ENCODE measurements at places on chromosomes 2 and 18.
A peak's percentile ranks its signal among the peaks of the same experiment; 100 is the strongest.

GRCh38 chr2:150376553-150377335 is 110.7 kb downstream of the RND3 start:
- DNase-seq, result no peak

DNA sequence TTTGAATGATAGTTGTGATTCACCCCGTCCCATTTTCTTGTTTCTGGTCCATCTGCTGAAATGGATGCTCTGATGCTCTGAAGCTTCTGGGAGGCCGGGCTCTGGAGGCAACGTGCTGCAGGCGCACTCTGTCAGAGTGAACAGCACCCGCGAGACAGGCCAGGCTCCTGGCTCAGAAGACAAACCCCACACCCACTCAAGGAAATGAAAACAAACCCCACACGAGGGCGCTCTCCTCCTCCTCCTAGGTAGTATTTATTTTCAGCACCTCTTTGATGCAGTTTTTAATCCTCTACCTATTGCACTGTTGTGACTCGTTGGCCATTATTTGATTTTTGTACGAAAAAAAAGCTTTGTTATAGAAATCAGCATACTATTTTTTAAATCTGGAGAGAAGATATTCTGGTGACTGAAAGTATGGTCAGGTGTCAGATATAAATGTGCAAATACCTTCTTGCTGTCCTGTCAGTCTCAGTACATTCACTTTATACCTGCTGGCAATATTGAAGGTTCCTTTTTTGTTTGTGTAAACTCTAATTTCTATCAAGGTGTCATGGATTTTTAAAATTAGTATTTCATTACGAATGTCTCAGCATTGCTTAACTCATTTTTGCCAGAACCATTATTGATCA is 10.3 kb upstream of the CHST10 start:
- DNase-seq, result peak; percentile 44

DNA sequence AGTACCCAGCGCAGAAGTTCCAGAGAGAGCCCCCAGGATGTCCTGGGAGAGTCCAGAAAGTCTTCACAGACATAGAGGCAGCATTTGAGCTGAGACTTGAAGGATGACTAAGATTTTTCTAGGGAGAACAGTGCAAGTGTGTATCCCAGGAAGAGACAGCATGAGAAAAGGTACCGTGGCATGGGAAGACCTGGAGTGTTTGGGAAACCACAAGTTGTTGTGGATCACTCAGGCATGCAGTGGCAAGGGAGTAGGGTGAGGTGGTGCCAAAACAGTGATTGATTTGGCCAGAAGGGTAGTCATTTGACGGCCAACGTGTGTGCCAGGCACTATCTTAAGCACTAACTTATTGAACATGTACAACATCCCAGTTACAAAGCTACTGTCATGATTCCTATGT is 24.5 kb upstream of the KCNK3 start:
- no peak for DNase-seq

DNA sequence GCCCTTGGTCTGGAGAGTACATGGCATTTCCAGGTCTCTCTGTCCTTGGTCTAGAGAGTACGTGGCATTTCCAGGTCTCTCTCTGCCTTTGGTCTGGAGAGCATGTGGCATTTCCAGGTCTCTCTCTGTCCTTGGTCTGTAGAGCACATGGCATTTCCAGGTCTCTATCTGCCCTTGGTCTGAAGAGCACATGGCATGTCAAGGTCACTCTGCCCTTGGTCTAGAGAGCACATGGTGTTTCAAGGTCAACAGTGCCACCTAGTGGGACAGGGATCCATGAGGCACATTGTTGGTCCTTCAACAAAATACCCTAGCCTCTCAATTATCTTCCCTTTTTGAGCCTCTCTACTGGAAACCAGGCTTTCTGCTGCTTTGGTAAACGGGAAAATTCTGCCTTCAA is 250.2 kb downstream of the OTX1 start:
- no peak for DNase-seq

DNA sequence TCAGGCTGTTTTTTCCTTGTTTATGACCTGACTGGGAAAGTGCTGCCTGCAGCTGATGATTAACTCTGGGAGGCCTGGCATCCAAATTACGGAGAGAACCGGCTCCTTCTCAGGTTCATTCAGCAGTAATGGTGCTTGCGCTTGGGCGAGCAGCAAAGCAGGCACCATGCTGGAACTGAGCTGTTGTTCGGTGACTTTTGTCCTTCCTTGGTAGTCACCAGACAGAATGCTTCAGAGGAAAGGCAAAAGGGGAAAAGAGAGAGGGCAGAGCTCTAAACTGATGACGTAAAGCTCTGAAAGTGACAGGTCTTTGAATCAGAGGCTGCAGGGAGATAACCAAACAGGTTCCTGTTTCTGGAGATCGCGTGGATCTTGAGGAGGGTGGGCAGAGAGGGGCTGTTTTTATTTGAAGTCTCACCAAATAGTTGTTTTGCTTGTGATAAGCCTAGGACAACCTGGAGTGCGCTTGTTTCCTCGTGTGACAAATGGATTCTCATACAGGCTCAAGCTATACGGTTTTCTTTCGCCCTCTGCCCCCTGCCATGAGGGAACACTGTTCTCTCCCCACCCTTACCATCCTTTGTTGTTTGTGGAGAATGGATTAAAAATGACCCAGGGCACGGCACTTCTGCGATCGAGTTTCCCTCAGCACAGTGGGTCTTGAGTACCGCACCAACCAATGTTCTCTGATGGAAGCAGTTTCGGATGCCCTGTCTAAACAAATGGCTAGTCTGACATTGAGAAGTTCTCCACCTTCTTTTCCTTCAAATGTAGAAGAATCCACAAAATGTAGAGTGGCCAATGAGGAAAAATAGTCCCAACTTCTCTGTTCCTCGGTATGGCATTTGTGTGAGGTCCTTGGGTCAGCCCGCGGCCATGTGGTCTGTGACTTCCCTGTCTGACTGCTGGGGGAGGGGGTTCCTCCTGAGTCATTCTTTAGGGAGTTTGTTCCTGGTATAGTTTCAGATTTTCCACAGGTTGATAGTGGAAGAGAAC is 1.3 kb downstream of the RASGRP3 start:
- DNase-seq, result no peak

DNA sequence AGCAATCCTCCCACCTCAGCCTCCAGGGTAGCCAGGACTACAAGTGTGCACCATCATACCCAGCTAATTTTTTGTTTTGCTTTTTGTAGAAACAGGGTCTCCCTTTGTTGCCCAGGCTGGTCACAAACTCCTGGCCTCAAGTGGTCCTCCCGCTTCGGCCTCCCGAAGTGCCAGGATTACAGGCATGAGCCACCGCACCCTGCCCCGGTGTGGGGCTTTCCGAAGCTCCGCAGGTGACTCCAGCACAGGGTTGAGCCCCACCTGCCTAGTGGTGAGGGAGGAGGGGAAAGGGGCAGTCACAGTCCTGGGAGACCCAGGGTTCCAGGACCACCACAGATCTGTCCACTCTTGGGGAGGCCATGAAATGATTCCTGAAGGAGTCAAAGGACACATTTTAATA is 5.2 kb downstream of the PRLH start:
- no peak for DNase-seq

GRCh38 chr2:69575926-69576325 is 67.6 kb downstream of the AAK1 start:
- no peak for DNase-seq

DNA sequence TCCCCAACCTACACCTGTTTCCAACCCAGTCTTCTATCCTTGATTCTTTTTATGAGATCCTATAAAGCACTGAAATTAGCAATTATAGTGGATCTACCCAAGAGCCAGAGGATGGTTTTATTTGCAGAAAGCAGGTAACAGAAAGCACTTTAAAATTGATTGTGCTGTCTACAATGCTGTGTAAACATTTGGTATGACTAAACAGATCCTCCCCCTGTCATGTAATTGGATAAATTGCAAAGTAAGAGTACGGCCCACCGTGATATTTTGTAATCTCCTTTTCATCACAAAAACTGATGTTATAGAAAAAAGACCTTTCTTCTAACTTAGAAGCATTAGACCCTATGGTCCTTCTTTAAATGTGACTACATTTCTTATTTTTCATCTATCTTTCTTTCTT is 11.3 kb upstream of the PPP3R1 start:
- peak; percentile 48 for DNase-seq

DNA sequence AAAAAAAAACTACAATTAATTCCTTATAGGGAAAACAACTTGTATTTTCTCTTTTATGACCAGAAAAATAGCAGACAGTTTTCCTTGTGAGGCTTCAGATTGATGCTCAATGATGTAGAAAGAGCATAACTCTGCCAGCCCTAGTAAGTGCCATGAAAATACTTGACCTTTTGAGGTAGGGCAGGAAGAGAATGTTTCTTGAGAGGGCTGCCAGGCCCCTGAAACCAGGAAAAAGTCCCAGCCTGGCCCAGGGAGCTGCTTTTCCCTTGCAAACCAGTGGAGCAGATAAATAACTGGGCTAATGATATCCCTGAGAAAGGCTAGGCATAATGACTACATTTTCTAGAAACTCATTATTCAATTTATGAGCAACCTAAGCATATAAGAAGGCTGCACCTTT is 126.8 kb downstream of the SLC8A1 start:
- DNase-seq, result no peak

- DNase-seq, result no peak
These were observed 139.5 kb upstream of the NABP1 start for GRCh38 chr2:191538334-191538903.

- no peak for DNase-seq
These were observed 376.4 kb downstream of the ZEB2 start for GRCh38 chr2:144143294-144144151.

- no peak for DNase-seq
These were observed 10.1 kb downstream of the ITM2C start for GRCh38 chr2:230874876-230875275.

GRCh38 chr18:45255197-45255890 is 359.9 kb upstream of the SLC14A2 start:
- DNase-seq, result no peak

DNA sequence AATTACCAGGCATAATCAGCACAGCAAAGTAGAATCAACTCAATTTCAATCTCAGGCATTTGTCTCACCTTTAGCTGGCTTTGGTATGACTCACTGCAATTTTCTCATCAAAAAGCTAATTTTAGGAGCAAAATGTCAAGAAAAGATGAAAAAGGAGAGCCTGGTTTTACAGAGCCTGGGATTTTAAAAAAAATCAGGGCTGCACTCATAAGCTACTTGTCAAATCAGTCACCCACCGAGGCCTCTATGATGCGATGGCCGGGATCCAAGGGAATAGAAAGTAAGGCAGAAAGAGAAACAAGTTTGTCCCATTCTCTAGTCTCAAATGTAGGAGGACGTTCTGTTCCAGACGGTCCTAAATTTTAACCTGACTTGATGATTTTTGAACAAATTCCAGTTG is 170.9 kb downstream of the SOCS6 start:
- no peak for DNase-seq

DNA sequence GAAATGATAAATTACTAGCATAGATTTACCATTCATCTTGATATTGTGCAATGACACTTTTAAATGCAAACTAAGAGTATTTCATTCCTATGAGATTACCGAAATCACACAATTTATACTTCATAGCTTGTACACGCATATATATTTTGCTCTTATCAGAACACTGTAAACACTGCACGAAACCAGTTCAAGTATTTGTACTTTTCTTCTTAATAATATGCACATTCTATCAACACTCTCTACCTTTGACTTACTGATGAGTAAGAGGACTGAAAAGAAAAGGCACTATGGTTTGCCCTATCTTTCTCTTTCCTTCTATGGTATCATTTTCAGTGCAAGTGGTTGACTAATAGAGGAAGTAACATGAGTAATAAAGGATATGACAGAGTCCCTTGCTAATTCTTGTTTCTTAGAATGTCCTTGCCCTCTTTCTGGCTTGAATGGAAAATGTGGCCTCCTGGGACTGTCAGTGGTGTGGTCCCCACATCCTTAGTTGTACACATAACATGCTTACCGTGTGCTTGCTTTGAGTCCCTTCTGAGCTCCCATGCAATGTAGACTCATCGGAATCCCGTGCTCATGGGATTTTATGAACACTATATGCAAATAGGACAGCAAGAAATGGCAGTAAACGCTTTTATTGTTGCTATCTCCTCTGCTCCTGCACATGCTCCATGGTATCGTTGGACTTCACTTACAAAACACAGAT is 363.5 kb upstream of the TNP1 start:
- no peak for DNase-seq

GRCh38 chr2:143545059-143545948 is 416.1 kb downstream of the ARHGAP15 start:
- DNase-seq, result no peak

DNA sequence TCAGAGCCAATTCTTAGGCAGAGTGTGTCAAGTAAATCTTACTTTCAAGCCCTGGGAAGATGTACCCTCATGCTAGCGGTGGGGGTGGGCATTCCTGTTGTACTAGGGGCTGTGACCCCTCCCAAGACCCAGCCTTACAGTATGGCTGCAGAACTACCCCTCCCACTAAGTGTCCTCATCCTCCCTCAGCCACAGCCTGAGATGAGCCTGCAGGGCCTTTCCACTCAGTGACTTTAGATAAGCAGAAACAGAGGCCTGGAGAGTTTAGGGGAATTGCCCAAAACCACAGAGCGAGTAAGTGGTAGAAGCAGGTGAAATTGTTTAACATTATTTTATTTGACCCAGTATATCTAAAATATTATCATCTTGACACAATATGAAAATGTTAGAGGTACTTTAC is 36.6 kb downstream of the TTC32 start:
- DNase-seq, result no peak

GRCh38 chr2:161207941-161208340 is 47.7 kb downstream of the TANK start:
- no peak for DNase-seq

DNA sequence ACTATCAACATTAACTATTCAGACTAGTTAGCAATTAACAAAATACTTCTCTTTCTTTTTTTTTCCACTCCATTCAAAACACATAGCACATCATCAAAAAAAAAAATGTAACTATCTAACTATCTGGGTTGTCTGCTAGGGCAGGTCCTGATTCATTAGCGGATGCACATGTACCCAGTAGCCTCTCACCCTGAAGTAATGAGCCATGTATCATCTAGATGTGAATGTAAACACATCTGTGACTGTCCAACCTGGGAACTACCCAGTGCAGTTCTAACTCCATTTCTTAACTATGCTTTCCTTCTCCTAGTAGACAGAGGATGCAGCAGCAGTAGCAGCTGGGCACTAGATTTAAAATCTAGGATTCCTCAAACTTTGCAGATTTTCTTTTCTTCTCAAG is 183.1 kb upstream of the PIK3C3 start:
- DNase-seq, result no peak

- no peak for DNase-seq
These were observed 777 bp upstream of the C18orf32 start for GRCh38 chr18:49487711-49488310.

DNA sequence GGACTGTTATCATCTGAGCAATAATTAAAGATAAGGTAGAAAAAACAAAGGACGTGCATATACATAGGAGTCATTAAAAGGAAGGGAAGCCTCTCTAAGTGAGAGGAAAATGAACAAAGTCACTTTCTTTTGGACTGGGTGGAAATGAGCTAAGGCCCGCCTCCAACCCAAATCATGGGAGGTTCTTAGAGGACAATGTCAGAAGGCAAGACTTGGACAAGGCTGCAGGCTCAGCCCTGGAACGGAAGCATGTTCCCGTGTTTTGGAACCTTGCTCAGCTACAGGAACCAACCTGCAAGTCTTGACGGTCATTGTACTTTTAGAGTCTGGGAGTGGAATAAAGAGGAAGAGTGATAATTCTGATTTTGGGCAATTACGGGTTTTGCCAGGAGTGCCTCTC is 59.4 kb upstream of the EPB41L3 start:
- DNase-seq, result no peak

All from COR-L47 (cell line).